ENCODE measurements at places on chromosomes 6 and 20.

- peaks cover 1% of the 10 kb centered on the region for H3K36me3 ChIP-seq
- no peak overlapping the region for H3K27ac ChIP-seq
- no peak overlapping the region for H3K4me3 ChIP-seq
- no peak for DNase-seq
- H3K27me3 ChIP-seq, result no peaks in the 10 kb centered on the region
- H3K4me1 ChIP-seq, result peaks cover 29% of the 10 kb centered on the region
Measured at GRCh38 chr6:130620338-130620781, 206.8 kb upstream of the SMLR1 start.

DNA sequence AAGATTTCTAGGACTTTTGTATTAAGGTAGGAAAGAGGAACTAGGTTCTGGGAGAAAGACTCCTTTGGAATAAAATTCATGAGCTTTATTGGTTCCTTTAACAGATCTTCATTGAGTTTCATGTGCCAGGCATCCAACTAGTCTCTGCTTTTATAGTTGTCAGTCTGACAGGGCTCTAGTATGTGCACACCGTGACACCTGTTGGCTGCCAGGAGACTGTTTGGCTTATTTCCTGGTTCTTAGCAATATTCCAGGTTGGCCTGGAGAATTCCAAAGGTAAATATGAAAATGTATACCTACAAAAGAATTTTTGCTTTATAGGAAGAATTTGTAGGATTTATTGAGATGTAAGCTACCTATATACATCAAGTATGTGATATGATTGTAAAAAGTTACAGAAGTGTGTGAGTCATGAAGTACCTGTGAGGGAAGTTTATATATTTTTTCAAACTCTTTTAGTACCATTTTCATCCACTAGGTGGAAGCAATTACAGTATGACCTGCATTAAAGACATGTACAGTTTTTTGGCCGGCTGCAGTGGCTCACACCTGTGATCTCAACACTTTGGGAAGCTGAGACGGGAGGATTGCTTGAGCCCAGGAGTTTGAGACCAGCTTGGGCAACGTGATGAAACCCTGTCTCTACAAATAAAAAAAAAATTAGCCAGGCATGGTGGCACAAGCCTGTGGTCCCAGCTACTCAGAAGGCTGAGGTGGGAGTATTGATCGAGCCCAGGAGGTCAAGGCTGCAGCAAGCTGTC, 35.2 kb downstream of the NDUFAF5 start:
- H3K27me3 ChIP-seq, result no peaks in the 10 kb centered on the region
- H3K36me3 ChIP-seq, result peaks cover 27% of the 10 kb centered on the region
- H3K4me3 ChIP-seq, result no peak overlapping the region
- peak; percentile 31 for DNase-seq

- H3K27ac ChIP-seq, result no peak overlapping the region
- H3K4me1 ChIP-seq, result peaks cover 24% of the 10 kb centered on the region
- H3K27me3 ChIP-seq, result no peaks in the 10 kb centered on the region
- H3K36me3 ChIP-seq, result peaks cover 7% of the 10 kb centered on the region
Measured at GRCh38 chr6:161001421-161001820, 9.9 kb downstream of the MAP3K4 start.

DNA sequence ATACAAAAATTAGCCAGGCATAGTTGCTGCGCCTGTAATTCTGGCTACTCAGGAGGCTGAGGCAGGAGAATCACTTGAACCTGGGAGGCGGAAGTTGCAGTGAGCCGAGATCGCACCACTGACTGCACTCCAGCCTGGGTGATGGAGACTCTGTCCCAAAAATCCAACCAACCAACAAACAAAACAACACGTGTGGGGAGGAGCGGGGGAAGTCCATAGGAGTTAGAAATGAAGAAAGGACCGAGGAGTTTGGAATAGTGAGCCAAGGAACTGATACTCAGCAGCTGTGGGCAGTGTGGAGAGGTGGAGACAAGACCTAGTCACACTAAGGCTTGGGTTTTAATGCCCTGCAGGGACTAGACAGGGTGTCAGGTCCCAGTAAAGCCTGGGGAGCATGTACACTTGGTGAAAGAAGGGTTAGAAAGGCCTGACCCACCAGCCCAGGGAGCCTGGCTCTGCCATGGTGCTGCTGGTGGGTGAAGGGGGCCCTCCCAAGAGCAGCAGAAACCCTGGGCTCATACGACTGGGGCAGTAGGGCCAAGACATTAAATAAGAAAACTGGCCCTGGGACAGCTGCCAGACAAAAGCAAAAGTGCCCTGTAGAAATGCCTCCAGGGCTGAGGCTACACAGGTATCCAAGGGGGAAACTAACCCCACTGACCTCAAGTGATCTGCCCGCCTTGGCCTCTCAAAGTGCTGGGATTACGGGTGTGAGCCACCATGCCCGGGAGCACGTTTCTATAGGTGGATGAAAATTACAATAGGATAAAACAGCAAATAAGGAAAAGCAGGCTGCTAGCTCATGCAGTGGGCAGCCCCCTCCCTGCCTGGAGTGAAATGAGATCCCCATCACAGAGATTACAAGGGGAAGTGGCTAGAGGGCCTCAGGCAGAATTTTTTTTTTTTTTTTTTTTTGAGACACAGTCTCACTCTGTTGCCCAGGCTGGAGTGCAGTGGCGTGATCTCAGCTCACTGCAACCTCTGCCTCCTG, 58.0 kb downstream of the MYH7B start:
- DNase-seq, result no peak
- H3K27ac ChIP-seq, result no peak overlapping the region
- no peaks in the 10 kb centered on the region for H3K27me3 ChIP-seq
- H3K4me1 ChIP-seq, result no peaks in the 10 kb centered on the region
- H3K4me3 ChIP-seq, result no peak overlapping the region

DNA sequence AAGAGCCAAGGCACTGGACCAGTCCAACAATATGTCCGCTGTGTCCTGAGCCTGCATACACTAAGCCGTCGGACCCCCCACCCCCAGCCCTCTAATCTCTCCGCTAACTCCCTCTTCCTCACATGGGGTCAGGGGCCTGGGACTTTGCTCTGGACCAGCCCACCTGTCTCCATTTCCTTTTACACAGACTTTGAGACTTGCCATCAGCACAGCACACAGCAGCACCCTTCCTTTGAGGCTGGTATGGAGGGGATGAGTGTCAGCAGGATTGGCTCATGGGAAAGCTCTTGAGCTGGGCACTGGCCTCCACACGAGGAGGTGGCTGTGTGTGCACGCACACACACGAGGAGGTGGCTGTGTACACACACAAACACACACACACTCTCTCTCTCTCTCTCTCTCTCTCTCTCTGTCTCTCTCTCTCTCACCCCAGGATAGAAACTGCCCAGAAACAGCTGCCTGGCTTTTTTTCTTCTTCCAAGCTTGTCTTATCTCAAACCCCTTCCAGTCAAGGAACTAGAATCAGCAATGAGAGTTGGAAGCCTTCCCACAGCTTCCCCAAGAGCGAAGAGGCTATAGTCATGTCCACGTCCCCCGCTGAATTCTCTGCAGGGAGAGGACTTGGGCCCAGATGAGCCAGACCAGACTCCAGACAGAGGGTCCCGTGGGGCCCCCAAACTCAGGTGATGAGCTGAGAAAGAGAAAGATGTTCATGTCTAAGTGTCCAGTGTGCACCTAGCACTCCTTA, 18.6 kb downstream of the SLC9A8 start:
- H3K36me3 ChIP-seq, result peaks cover 20% of the 10 kb centered on the region
- H3K4me3 ChIP-seq, result no peak overlapping the region
- H3K4me1 ChIP-seq, result no peaks in the 10 kb centered on the region
- H3K27me3 ChIP-seq, result no peaks in the 10 kb centered on the region

GRCh38 chr6:44594481-44594880, 207.0 kb downstream of the CDC5L start:
- no peak overlapping the region for H3K4me3 ChIP-seq
- H3K27ac ChIP-seq, result no peak overlapping the region
- no peak for DNase-seq
- H3K4me1 ChIP-seq, result peaks cover 3% of the 10 kb centered on the region

GRCh38 chr20:48143435-48144081, 358.3 kb upstream of the SULF2 start:
- H3K36me3 ChIP-seq, result no peaks in the 10 kb centered on the region
- H3K4me3 ChIP-seq, result no peak overlapping the region
- H3K27ac ChIP-seq, result no peak overlapping the region
- no peak for DNase-seq

DNA sequence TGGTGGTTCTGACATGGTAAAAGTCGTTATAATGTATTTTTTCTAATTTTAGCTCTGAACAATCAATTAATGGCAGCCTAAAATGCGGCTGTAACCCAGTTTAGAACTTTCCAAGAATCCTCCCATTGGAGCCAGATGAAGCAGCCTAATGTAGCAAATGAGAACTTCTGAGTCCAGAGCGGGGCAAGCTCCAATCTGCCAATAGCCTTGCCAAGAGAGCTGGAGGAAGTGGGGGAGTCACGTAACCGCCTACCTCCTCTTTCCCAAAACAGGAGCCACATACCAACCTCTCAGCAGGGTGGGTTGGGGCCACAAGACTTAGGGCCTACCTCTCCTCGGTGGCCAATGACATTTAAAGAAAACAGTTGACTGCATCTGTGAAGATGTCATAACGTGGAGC, 230.6 kb downstream of the SOD2 start:
- DNase-seq, result no peak
- no peak overlapping the region for H3K4me3 ChIP-seq
- H3K27ac ChIP-seq, result no peak overlapping the region
- H3K36me3 ChIP-seq, result no peaks in the 10 kb centered on the region
- peaks cover 7% of the 10 kb centered on the region for H3K27me3 ChIP-seq
